ENCODE measurements at places on chromosomes 4 and X.

GRCh38 chr4:143256456-143256855, 71.7 kb downstream of the USP38 start:
- no peak for DNase-seq

DNA sequence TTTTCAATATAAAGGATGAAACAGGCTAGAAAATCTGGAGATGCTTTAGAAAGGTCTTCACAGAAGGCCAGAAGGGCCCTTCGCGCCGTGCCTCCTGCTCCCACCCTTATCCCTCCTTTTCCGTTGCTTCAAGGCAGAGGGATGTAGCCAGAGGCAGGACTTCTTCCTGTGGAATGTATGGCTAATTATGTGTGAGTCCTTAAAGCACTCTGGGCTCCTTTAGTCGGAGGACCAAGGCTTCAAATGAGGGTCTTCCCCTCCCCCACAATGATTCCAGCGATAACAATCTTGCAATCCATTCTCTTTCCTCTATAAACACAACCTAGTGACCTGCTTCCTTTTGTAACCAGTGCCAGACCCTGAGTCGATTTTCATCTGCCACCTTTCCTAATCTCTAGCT, 103.5 kb downstream of the GPC3 start:
- no peak for DNase-seq

DNA sequence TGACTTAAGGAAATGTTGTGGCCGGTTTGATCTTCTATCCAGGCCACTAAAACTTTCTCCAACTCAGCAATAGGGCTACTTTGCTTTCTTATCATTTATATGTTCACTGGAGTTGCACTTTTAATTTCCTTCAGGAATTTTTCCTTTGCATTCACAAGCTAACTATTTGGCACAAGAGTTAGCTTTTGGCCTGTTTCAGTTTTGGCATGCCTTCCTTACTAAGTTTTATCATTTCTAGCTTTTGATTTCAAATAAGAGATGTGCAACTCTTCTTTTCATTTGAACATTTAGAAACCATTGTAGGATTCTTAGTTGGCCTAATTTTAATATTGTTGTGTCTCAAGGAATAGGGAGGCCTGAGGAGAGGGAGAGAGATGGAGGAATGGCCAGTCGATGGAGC, 79.8 kb upstream of the TLL1 start:
- no peak for DNase-seq

GRCh38 chrX:16484338-16484737, 165.6 kb upstream of the S100G start:
- DNase-seq = no peak

DNA sequence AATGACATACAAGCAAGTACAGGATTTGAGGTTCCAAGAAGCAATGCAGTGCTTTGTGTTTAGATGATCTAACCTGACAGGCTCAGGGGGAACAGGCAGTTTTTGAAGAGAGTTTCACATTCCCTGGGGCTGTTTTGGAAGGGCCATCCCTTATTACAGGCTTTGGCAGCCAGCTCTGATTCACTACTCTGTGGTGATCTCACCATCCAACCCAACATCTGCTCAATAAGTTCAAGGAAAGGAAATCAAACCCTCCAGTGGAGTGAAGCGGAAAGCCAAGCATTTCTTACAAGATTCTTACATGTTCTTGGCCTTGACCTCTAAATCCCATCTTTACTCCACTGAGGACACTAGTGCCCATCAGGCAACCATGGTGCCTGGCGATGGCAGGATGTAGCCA, 7.5 kb downstream of the IDS start:
- DNase-seq = no peak

DNA sequence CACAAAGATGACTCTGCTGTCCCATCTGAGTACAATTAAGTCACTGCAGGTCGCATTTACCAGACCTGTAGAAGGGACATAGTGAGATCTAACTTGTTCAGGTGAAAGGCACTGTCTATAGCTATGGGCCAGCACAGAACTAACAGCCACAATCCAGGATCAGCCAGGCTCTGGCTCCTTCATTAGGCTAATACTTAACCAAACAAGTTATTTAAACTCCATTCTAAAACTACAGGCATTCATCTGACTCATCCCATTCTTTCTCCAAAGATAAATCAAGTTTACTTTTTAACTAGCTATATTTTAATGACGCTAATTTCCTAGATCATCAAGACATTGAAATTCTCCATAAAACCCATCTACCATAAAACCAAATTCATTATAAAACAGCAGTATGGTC, 62.5 kb downstream of the STX18 start:
- no peak for DNase-seq

- DNase-seq = no peak
Observed at GRCh38 chr4:189979196-189980047, 38.8 kb downstream of the FRG1 start.

GRCh38 chrX:108875548-108875947, 139.2 kb upstream of the IRS4 start:
- DNase-seq = no peak

DNA sequence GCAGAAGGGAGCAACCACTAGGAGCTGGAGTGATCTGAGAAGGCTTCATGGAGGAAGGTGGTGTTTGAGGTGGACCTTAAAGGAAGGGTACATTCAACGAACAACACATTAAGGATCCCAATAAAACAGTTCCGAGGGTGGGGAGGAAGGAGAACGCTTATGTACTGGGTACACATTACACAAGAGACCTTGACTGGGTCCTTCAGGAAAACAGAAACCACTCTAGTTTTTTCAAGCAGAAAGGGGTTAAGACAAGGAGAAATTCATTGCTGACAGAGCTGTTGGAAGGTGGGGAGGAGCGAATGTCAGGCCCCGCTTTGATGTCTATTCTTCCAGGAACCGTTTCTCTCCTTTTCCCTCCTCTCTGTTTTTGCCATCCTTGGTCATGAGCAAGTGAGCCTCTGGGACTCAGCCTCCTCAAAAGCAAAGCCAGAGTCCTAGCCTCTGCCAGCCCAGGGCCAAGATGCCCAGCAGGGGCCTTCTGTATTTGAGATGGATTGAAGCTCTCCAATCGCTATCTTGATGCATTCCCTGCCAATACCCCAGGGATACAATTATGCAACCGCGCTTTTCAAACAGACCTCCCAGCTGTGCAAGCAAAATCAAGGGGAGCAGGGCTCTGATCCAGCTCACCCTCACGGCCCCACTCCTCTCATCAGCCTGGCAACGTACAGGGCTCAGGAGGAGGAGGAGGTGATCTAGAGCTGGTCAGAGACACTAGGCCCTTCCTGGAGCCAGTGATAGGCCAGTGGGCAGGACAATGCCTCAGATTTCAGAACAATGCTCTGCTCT, 48.4 kb downstream of the ZBTB49 start:
- no peak for DNase-seq

- no peak for DNase-seq
Observed at GRCh38 chr4:78621395-78621794, 69.8 kb downstream of the ANXA3 start.

- no peak for DNase-seq
Observed at GRCh38 chr4:147078362-147078761, 132.7 kb upstream of the TTC29 start.

DNA sequence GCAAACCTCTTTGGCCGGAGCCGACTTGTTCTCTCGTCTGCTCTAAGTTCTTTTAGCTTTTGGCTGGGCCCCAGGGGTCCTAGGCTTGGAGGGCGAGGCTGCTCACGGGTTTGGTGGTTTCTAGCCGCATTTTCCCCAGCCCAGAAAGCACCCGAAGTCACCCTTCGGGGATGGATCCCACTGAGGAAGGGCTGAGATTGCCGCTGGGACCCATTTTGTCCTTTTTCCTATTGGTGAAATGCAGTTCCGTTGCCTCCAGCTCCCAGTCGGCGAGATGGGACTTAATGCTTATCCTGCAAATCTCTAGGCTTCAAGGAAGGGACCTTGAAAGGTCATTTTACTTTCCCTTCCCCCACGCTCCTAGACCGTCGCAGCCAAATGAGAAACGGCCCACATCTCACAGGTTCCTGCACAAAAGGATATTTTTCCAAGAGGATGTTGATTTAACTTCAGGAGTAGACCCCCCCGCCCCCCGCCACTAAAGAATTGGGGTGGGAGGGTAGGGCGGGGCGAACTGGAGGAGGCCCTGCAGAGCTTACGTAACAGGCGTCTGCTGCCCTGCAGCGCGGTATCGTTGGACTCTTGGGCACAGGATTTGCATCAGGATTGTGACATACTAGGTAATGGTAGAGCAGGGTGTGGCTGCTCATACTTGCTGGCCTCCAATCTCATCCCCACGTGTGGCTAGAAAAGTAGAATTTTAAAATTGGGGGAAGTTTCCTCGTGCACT, 564 bp downstream of the PGK1 start:
- DNase-seq = no peak

Data from SHP77 treated with DMSO at 0.1 percent for 48 hours (cell line).